ENCODE measurements at places on chromosomes 3 and 15. TPM values are rescaled to one million over a fixed set of nuclear protein-coding genes. Genes with fewer than 3 reads are reported as not detected.

CYP8B1 gene
- not detected for total RNA-seq

GALNT15 gene
- 5.0 TPM for total RNA-seq

TMEM207 gene
- total RNA-seq = not detected

CAMKV gene
- total RNA-seq = 283 TPM

ST6GAL1 gene
- total RNA-seq = 110 TPM

TM4SF18 gene
- 3.8 TPM for total RNA-seq

KLHL40 gene
- total RNA-seq = not detected

EPHA6 gene
- 78.9 TPM for total RNA-seq

TLR9 gene
- 0.31 TPM for total RNA-seq
